Thoracic aorta (tissue), 2 donors: ENCODE measurements at places on chromosomes 4 and X. TPM values are rescaled to one million over a fixed set of nuclear protein-coding genes. Genes with fewer than 3 reads are reported as not detected.

DNA sequence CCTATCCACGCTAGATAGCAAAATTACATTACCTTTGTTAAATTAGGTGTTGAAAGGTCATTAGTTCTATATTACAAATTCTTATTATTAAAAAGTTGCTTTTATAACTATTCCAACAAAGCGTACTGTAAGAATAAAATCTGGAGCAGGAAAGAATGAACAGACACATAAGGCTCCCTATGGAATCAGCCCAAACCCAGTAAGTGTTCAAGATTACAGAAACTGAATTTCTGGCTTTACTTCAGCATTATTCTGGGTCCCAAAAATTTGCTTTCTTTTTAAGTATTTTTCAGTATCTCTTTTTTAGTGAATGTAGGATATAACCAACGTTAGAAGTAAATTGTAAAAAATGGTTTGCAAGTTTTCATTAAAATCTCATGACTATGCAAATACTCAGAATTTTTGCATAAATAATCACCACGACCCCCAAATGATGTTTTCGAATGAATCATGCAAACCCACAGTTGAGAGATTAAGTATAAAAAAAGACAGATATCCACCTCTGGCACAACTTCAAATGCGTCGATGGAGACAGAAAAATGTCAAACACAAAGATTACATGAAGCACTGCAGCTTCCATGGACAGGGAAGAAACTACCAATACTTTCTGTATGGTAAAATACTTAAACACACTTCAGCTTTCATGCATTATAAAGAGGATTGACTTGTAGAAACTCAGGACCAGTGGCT lies 238.5 kb downstream of the RASL11B start:
- no peaks in the 10 kb centered on the region for H3K27me3 ChIP-seq
- no peak overlapping the region for H3K4me3 ChIP-seq
- no peak overlapping the region for H3K27ac ChIP-seq
- H3K36me3 ChIP-seq = no peaks in the 10 kb centered on the region

DNA sequence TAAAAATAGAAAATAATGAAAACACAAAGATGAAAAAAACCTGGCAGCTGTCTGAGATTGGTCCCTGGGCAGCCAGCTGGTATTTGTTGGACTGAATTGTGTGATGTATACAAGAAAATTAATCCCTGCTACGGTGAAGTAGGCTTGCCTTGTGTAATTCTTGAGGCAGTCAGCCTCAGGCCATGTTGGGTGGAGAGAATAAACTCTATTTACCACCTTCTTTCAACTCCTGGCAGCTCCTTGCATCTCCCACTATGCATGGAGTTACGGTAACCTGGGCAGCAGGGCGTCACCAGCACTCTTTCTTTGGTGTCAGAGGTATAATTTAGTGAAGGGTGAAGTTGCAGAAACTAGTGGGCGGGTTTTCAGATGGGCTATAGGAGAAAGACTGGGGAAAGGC lies 3.5 kb downstream of the SPIN2A start:
- H3K27ac ChIP-seq = no peak overlapping the region
- DNase-seq = no peak
- H3K4me3 ChIP-seq = no peak overlapping the region
- no peaks in the 10 kb centered on the region for H3K4me1 ChIP-seq

DNA sequence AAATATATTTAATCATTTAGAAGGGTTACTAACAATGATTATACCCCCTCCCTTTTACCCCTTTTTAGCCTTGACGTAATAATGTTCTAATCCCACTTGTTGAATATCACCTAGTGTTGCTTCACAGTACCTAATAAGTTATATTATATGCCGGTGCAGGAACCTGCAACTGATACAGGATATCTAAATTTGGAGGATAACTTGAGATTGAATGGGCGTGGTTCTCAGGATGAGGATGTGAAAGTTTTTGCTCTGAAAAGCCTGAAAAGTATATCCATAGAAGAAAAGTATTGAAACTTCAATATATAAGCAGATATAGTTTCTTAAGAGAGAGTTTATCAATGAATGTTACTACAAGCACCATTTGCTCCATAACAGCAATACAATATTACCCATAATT lies 59.8 kb downstream of the ZNF711 start:
- DNase-seq = no peak
- H3K4me1 ChIP-seq = no peaks in the 10 kb centered on the region
- no peaks in the 10 kb centered on the region for H3K36me3 ChIP-seq

DNA sequence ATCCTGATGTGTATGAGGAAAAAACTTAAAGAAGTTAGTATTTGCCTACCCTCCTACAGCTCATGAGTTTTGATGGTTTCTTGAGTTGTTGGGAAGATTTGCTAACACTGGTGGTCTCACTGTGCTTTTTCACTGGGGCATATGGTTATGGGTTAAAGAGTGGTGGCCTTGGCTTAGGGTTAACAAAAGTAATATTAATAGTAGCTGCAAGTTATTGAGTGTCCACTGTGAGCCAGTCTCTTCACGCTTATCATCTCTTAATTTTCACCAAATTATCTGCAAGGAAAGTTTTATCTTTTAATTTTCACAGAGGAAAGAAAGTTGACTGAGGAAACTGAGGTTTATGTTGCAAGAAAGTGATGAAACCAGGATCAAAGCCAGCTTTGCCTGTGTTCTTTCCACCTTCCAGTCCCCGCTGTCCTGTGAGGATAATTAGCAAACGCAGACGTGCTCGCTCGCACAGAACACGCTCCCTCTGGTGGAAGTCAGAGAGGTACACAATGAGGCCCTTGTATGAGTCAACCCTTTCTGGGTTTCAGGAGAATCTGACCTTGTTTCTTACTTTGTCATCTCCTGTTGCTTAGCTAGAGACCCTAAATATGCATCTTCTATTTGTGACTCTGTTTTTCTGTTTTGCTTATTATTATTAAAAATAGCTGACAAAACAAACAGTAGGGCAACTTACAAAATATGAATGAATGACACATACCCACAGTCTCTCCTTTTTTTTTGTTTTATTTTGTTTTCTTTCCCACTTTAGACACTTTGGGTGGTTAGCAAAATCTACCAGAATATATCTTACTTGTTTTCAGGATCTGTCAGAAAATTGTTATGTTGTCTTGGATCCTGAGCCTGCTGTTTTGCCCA lies 94.3 kb downstream of the DDIT4L start:
- no peaks in the 10 kb centered on the region for H3K27me3 ChIP-seq
- peak overlapping the region; percentile 4 for H3K27ac ChIP-seq
- no peak overlapping the region for H3K4me3 ChIP-seq
- DNase-seq = peak; percentile 5

GRCh38 chr4:74133786-74134499 lies 24.0 kb upstream of the MTHFD2L start:
- H3K36me3 ChIP-seq = no peaks in the 10 kb centered on the region
- H3K27ac ChIP-seq = no peak overlapping the region

DNA sequence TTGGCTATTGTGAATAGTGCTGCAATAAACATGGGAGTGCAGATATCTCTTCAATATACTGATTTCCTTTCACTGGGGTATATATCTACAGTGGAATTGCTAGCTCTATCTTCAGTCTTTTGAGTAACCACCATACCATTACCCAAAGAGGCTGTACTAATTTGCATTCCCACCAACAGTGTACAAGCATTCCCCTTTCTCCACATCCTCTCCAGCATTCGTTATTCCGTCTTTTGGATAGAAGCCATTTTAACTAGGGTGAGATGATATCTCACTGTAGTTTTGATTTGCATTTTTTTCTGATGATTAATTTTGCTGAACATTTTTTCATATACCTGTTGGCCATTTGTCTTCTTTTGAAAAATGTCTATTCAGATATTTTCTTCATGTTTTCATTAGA lies 110.3 kb downstream of the PRDM5 start:
- no peaks in the 10 kb centered on the region for H3K4me1 ChIP-seq
- no peak for DNase-seq
- peaks cover 5% of the 10 kb centered on the region for H3K36me3 ChIP-seq
- no peak overlapping the region for H3K4me3 ChIP-seq
- no peaks in the 10 kb centered on the region for H3K27me3 ChIP-seq

- peaks cover 53% of the 10 kb centered on the region for H3K4me1 ChIP-seq
Observed at GRCh38 chr4:48343551-48343950, 2.2 kb downstream of the SLAIN2 start.

DNA sequence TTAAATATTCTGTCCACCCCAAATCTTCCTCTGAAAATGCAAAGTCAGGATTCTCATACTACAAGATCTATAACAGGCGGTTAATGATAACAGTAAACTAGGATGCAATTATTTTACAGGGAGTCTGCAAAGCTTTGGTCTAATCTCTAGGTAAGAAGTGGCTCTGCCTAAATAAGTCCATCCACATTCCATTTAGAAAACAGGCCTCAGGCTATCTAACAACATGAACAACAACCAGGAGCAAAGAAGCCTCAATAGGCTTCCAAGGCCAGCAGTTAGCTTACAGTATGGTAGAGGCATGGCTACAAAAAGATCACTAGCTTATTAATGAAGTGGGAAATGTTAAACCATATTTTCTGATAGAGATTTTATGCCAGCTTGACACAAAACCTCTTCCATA lies 6.4 kb downstream of the MAB21L2 start:
- no peaks in the 10 kb centered on the region for H3K4me1 ChIP-seq
- no peak for DNase-seq
- H3K27ac ChIP-seq = no peak overlapping the region
- H3K27me3 ChIP-seq = no peaks in the 10 kb centered on the region
- H3K36me3 ChIP-seq = no peaks in the 10 kb centered on the region

- H3K4me3 ChIP-seq = peak overlapping the region; percentile 26
- no peak overlapping the region for H3K27ac ChIP-seq
Observed at GRCh38 chrX:56812515-56813105, 83.6 kb downstream of the NBDY start.

DNA sequence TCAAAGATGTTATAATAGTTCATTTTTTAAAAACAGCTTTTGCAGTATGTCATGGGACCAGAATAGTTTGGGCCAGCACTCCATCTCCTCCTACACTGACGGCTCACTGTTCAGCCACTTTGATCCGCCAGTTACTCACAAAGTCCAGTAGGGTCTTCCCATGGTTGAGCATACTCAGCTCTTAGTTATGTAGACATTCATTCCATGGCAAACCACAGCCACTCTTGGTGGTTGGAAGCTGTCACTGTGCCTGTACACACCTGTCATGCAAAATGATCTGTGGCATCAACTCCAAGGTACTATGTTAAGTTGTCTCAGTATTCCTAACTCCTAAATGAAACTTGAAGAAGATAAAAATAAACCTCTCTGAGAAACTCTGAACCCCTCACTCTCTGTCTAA lies 127.2 kb downstream of the NR3C2 start:
- no peak overlapping the region for H3K4me3 ChIP-seq
- DNase-seq = no peak
- no peaks in the 10 kb centered on the region for H3K27me3 ChIP-seq
- H3K4me1 ChIP-seq = no peaks in the 10 kb centered on the region
- H3K27ac ChIP-seq = no peak overlapping the region
- H3K36me3 ChIP-seq = no peaks in the 10 kb centered on the region

GRCh38 chrX:73131877-73132276 lies 52.6 kb upstream of the PABPC1L2A start:
- H3K27ac ChIP-seq = no peak overlapping the region
- no peak overlapping the region for H3K4me3 ChIP-seq
- no peaks in the 10 kb centered on the region for H3K36me3 ChIP-seq
- H3K4me1 ChIP-seq = no peaks in the 10 kb centered on the region
- H3K27me3 ChIP-seq = no peaks in the 10 kb centered on the region

DNA sequence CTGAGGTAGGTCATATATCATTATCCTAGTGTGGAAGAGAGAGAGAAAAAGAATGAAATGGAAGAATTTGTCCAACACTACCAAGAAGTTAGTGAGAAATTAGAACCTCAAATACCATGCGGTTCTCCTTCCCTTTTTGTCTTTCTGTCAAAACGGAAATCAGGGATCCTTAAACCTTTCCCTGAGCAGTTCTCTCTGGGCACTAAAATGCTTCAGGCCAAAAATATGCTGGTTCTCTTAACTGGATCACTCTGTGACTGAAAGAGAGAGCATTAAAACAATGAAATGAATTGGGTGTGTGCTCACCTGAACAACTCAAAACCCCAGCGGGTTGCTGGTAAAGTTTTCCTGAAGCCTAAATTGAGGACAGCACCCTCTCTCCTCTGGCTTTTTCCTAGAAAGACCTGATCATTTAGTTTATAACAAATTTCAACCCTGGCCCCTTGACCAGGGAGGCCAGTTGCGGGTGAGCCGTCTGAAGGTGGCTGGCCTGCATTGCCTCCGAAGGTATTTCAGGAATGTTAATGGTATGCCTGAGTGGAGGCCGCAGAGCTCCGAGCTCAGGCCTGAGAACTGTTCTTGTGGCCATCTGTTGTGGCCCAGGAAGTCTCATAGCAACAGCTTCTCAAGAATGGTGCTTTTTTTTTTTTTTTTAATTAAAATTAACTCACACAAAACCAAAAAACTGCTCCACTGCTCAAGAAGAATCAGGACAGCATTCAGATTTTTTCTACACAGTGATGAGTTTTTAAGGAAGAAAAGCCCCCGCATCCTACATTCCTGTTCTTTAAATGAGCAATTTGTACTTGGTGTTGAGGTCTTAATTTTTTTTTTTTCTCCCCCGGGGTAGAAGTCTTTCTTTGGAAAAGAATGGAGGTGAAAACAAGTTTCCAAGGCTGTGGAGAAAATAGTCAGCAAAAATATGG lies 155.1 kb downstream of the SHROOM3 start:
- H3K4me1 ChIP-seq = peaks cover 20% of the 10 kb centered on the region
- peak overlapping the region; percentile 90 for H3K27ac ChIP-seq
- peak overlapping the region; percentile 74 for H3K4me3 ChIP-seq
- no peaks in the 10 kb centered on the region for H3K27me3 ChIP-seq

DNA sequence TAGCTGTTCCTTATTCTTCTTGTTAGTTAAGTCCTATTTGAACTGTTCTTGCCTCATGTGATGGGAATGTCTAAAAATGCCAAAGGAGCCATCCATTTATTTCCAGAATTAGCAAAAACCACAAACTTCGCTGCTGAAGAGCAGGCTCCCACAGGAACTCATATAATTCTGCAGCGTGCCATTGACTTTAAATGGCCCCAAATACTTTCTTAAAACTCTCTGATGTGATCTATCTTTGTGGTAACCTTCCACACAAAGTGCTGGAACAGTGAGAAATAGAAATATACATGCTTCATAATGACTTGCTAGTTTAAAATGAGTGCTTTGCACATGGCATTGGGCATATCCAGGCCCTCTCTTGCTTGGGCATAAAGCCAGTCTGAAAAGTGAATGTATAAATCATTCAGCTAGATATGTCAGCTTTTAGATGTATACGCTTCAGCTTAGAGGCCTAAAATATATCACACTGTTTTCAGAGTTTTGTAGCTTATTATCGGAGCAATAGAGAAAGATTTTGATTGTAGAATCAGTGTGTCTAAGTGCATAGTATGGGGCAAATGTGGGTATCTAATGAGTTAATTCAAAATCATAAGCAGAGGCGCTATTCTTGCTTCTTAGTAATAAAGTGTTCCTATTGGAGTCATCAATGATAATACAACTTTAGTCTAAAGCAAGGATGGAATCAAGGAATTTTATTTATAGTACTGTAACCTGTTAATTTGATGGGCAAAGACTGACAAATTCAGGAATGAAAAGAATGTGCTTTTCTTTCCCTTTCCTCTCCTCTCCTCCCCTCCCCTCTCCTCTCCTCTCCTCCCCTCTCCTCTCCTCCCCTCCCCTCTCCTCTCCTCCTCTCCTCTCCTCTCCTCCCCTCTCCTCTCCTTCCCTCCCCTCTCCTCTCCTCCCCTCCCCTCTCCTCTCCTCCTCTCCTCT lies 392.2 kb upstream of the ZFP42 start:
- H3K4me3 ChIP-seq = peak overlapping the region; percentile 56
- no peaks in the 10 kb centered on the region for H3K36me3 ChIP-seq
- H3K27me3 ChIP-seq = no peaks in the 10 kb centered on the region
- no peak for DNase-seq
- peak overlapping the region; percentile 14 for H3K27ac ChIP-seq

Gene NAP1L2
- total RNA-seq = 4.2 TPM

Gene STPG2
- not detected for total RNA-seq

Gene TMPRSS11B
- total RNA-seq = not detected

Gene ADAM29
- total RNA-seq = not detected

Gene IL2RG
- 14.2 TPM for total RNA-seq

Gene SSX4B
- total RNA-seq = not detected

Gene ATP1B4
- not detected for total RNA-seq

Gene PNMA5
- not detected for total RNA-seq

Gene ZFP42
- total RNA-seq = not detected

Gene IBSP
- total RNA-seq = not detected
